ENCODE measurements at places on chromosomes 3 and 15.

DNA sequence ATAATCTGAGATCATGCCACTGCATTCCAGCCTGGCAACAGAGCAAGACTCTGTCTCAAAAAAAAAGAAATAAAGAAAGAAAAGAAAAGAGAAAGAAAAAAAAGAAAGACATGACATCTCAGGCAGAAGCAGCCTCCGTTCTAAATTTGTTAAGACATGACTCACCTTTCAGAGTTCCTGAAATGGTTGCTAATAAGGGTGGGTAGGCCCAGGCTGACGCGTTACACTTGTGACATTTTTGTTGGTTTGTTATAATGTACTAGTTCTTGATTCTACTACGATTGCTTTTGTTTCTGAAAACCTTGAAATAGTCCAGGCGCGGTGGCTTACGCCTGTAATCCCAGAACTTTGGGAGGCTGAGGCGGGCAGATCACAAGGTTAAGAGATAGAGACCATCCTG lies 21.0 kb downstream of the SLC25A20 start:
- no peak for DNase-seq

DNA sequence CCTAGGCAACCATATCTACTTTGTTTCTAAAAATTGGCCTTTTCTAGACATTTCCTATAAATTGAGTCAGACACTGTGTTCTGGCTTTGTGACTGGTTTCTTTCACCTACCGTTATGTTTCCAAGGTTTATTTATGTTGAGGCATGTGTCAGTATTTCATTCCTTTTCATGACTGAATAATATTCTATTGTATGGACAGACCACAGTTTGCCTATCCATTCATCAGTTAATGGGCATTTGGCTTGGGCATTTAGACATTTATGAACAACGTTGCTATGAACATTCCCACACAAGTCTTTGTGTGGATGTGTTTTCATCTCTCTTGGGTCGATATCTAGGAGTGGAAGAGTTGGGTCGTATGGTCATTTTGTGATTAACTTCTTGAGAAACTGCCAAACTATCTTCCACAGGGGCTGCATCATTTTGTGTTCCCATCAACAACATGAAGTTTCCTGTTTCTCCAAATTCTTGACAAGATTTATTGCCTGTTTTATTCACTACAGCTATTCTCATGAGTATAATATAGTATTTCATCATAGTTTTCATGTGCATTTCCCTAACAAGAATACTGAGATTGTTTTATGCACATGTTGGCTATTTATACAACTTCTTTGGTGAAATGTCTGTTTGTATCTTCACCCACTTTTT lies 3.5 kb upstream of the EFCC1 start:
- no peak for DNase-seq

DNA sequence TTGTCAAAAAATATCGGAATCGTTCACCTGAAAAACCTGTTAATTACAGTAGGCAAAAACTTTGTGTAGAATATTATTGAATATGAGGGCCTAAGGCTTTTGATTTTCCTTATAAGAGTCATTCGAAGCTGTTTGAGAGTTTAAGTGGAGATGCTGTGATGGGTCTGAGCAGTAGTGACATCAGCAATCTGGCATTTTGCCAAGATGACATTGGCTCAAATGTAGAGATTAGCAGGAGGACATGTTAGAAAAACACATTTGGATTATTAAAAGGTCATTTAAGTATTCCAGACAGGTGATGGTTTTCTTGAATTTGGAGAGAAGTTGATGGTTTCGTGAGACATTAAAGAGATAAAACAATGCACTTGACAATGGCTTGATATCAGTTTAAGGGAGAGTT lies 12.9 kb downstream of the OR5AC2 start:
- DNase-seq: no peak

GRCh38 chr3:157531771-157532170 lies 28.6 kb upstream of the VEPH1 start:
- no peak for DNase-seq

DNA sequence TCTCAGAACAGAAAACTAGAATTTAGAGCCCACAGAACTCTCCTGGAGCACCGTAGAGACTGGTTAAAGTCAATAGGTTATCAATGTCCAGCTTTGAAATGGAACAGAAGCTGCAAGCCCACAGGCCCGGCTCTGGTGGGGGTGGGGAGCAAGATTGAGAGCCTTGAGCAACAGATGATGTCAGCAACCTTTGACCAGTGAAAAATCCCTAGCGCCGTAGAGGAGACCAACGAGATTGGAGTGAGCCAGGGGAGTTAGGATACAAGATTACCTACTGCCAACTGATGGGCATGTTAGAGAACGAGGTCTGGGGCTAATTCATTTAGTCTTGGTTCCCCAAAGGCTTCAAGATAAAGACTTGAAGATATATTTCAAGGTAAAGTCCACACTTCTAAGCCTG lies 345.5 kb upstream of the LMCD1 start:
- DNase-seq: no peak

DNA sequence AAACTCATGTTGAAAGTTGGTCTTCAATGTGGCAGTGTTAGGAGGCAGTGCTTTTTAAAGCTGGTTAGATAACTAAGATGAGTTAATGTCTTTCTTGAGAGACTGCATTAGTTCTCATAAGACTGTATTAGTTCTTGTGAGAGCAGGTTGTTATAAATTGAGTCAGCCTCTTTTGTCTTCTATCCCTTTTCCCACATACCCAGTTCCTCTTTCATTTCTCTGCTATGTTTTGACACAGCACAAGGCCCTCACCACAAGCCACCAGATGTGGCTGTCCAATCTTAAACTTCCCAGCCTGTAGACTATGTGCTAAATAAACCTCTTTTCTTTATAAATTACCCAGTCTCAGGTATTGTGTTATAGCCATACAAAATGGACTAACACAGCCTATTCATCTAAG lies 94.6 kb upstream of the SNTN start:
- DNase-seq: no peak

DNA sequence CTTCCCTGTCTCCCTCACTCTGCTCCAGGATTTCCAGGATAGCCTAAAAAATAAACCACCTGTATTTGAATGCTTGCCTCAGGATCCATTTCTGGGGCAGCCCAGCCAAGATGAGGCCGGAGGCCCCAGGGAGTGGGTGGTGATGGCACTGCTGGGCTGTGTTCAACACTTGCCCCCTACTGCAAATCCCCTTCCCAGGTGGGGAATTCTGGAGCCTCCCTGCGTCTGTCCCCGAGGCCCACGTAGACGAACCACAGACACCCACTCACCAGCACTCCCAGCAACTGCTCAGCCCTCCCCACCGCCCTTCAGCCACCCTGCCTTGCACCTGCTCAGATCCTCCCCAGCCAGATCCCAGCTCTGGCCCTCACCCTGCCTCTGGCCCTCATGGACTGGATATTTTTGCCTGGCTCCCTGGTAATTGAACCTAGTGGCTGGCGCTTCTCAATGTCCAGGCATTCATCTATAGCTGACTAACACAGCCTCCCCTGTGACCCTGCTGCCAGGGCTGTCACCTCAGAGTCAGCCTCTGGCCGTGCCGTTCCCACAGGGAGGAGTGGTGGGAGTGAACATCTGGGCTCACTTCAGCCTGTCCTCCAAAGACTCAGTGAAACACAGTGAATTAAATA lies 17.1 kb upstream of the EPB42 start:
- DNase-seq: no peak

DNA sequence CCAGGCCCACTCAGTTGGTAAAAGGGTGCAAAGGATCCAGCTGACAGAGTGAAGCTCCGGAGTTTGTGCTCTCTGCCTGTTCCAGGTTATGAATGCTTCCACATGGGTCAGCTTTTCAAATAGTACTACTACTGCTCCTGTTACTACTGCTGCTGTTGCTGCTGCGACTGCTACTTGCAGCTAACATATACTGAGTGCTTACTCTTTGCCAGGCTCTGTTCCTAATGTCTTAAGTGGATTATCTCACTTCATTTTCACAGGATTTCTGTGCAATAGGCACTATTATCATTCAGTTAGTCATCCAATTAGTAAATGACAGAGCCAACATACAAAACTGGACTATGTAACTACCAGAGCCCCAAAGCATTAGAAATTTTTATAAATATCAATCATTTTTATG lies 106.5 kb downstream of the IQCH start:
- DNase-seq: no peak

- DNase-seq: no peak
Measured at GRCh38 chr3:29067007-29067406, 213.9 kb upstream of the RBMS3 start.

GRCh38 chr3:150602426-150603152 lies 532 bp upstream of the SELENOT start:
- DNase-seq: no peak
